ENCODE measurements at places on chromosomes 5 and 9. TPM values are rescaled to one million over a fixed set of nuclear protein-coding genes. Genes with fewer than 3 reads are reported as not detected.

- peaks cover 10% of the 10 kb centered on the region for H3K27me3 ChIP-seq
- peaks cover 19% of the 10 kb centered on the region for H3K4me1 ChIP-seq
- H3K36me3 ChIP-seq: no peaks in the 10 kb centered on the region
- H3K27ac ChIP-seq: no peak overlapping the region
- no peak for DNase-seq
- no peak overlapping the region for H3K4me3 ChIP-seq
Observed at GRCh38 chr5:36300191-36300926, 1.3 kb downstream of the RANBP3L start.

Gene SLC46A2
- not detected for total RNA-seq

DNA sequence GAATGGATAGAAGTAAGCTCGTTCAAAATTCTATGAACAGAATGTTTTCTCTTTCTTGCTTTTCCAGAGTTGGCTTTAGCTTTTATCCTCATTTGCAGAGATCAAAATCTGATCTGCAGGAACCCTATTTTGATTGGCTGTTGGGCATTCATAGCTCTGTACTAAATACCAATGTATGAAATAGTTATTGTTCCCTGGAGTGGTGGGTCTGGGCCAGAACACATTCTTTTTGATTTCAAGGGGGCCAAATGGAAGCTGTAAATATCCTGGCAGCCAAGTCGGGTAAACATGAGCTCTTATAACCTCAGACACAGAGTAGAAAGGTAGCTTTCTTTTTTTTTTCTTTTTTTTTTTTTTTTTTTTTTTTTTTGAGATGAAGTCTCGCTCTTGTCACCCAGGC, 241.5 kb downstream of the PDZD2 start:
- H3K4me1 ChIP-seq: no peaks in the 10 kb centered on the region
- H3K4me3 ChIP-seq: no peak overlapping the region
- no peaks in the 10 kb centered on the region for H3K36me3 ChIP-seq
- no peaks in the 10 kb centered on the region for H3K27me3 ChIP-seq

- H3K27ac ChIP-seq: no peak overlapping the region
- no peak for DNase-seq
- no peaks in the 10 kb centered on the region for H3K36me3 ChIP-seq
- no peaks in the 10 kb centered on the region for H3K4me1 ChIP-seq
- H3K27me3 ChIP-seq: peaks cover 14% of the 10 kb centered on the region
- H3K4me3 ChIP-seq: no peak overlapping the region
Observed at GRCh38 chr5:1894243-1894642, 11.5 kb upstream of the IRX4 start.

DNA sequence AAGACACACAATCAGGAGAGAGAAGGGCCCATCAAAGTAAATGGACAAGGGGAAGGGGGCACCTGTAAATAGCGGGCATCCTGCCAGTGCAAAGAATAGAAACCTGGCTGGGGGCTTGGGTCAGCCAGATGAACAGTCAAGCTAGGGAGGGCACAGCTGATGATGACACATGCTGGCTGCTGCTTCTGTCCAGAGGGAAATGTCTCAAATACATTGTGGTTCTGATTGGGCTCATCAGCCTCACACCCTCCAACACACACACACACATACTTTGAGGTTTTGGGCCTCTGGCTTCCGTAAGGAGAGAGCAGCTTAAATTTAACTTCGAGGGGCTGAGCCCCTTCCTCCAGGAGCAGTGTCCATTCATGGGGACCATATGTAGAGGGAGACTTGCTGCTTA, 27.6 kb upstream of the SPATA31E1 start:
- no peak overlapping the region for H3K27ac ChIP-seq
- no peaks in the 10 kb centered on the region for H3K36me3 ChIP-seq
- no peak for DNase-seq
- H3K4me1 ChIP-seq: no peaks in the 10 kb centered on the region

Gene C9orf50
- total RNA-seq: not detected

Gene MEGF10
- not detected for total RNA-seq

DNA sequence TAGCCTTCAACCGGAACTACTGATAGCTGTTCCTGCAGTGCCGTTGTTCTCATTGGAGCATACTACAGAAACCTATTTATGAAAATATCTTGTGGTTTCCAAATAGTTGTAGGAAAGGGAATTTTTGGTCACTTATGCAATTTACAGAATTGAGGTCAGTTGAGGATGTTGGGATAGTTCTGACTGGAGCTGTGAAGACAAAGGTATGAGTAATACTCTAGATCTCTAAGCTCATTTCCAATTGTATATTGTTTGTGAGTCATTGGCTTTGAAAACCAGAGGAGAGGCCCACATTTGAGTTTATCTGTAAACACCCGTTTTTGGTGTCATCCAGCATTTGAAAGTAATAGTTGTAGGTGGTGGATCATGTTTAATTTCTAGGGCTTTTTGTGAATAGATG, 561.3 kb upstream of the WWC1 start:
- H3K27ac ChIP-seq: no peak overlapping the region
- H3K4me1 ChIP-seq: no peaks in the 10 kb centered on the region
- peaks cover 2% of the 10 kb centered on the region for H3K27me3 ChIP-seq
- H3K4me3 ChIP-seq: no peak overlapping the region
- DNase-seq: no peak

DNA sequence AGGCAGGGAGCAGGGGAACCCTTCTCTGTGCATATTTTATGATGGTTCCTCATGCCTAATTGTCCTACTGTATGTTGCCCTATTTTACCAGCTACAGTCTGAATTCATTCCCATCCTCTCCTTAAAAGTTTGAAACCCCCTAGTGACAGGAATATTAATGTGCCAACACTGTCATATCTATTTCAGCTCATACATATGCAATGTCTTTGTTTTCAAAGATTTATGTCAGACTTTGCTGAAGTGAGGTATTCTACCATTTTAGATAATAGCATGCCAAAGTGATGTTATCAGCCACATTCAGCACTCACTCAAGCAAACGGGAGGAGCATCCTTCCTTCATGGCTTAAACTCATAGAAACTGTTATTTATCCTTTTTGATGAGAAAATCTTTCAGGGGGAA, 696.5 kb downstream of the NR2F1-AS1 start:
- H3K4me1 ChIP-seq: no peaks in the 10 kb centered on the region
- H3K27me3 ChIP-seq: no peaks in the 10 kb centered on the region
- H3K4me3 ChIP-seq: no peak overlapping the region
- no peaks in the 10 kb centered on the region for H3K36me3 ChIP-seq
- no peak overlapping the region for H3K27ac ChIP-seq
- no peak for DNase-seq

- H3K4me1 ChIP-seq: no peaks in the 10 kb centered on the region
- H3K27me3 ChIP-seq: peaks cover 5% of the 10 kb centered on the region
- no peak overlapping the region for H3K4me3 ChIP-seq
- DNase-seq: no peak
- H3K27ac ChIP-seq: no peak overlapping the region
- no peaks in the 10 kb centered on the region for H3K36me3 ChIP-seq
Observed at GRCh38 chr5:155689406-155689805, 637.6 kb upstream of the SGCD start.

DNA sequence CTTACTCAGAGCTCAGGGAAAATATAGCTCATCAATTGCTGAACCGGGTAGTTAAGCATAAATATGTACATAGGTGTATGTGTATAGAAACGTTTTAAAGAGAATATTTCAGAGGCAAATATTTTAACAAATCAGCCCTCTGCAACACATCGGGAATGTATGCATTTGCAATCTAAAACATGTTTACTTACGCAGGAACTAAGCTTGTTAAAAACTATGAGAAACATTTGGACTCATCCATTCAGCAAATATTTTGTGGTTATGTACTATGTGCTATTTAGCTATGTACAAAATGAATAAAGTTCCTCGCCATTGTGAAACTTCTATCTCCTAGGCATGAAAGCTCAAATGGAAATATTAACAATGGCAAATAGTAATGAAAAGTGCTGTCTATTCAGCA, 469.9 kb downstream of the ARHGEF28 start:
- H3K4me3 ChIP-seq: no peak overlapping the region
- H3K36me3 ChIP-seq: no peaks in the 10 kb centered on the region
- peaks cover 2% of the 10 kb centered on the region for H3K27me3 ChIP-seq
- DNase-seq: no peak
- H3K27ac ChIP-seq: no peak overlapping the region
- no peaks in the 10 kb centered on the region for H3K4me1 ChIP-seq

DNA sequence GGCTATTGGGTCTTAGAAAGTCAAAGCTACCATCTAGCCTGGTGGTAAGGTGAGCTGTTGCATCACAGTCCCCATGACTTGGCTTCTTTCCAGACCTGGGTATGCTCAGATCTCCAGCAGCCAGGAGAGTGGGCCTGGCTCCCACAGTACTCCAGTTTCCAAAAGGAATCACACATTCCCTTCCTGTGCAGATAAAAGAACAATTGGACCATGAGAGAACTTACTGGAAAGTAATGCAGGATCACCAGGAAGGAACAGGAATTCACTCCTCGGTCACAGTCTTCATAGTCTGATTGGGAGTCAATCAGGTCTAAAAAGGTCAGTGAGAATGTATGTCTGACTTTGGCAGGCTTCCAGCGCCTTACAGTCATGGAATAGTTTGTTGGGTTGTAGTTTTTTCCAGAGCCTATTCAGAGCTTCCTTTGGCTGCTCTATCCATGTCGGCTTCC, 47.8 kb upstream of the CD180 start:
- no peak overlapping the region for H3K4me3 ChIP-seq
- no peak for DNase-seq
- peaks cover 8% of the 10 kb centered on the region for H3K4me1 ChIP-seq
- H3K27me3 ChIP-seq: no peaks in the 10 kb centered on the region
- no peaks in the 10 kb centered on the region for H3K36me3 ChIP-seq
- H3K27ac ChIP-seq: no peak overlapping the region

Gene ITK
- 249 TPM for total RNA-seq

Gene HK3
- not detected for total RNA-seq

Gene STOM
- 44.5 TPM for total RNA-seq

DNA sequence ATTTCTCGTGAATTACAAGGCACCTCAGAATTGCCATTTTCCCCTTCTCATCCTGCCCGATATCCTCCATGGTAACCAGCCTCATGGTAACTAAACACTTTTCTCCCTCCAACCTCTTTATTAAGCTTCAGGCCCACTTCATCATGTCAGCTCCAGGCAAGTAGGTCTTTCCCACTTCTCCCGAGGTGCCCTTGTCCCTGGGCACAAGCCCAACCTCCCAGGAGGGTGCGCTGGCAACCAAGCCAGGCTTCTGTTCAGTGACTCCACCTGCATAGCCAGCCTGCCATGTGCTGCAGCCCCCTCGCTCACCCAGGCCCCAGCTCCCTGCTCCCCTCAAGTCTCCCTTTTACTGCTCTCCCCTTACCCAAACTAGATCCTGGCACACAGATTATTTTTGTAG, 47.4 kb upstream of the AFAP1L1 start:
- H3K4me3 ChIP-seq: no peak overlapping the region
- DNase-seq: no peak
- no peak overlapping the region for H3K27ac ChIP-seq

Gene CYLC2
- total RNA-seq: not detected

DNA sequence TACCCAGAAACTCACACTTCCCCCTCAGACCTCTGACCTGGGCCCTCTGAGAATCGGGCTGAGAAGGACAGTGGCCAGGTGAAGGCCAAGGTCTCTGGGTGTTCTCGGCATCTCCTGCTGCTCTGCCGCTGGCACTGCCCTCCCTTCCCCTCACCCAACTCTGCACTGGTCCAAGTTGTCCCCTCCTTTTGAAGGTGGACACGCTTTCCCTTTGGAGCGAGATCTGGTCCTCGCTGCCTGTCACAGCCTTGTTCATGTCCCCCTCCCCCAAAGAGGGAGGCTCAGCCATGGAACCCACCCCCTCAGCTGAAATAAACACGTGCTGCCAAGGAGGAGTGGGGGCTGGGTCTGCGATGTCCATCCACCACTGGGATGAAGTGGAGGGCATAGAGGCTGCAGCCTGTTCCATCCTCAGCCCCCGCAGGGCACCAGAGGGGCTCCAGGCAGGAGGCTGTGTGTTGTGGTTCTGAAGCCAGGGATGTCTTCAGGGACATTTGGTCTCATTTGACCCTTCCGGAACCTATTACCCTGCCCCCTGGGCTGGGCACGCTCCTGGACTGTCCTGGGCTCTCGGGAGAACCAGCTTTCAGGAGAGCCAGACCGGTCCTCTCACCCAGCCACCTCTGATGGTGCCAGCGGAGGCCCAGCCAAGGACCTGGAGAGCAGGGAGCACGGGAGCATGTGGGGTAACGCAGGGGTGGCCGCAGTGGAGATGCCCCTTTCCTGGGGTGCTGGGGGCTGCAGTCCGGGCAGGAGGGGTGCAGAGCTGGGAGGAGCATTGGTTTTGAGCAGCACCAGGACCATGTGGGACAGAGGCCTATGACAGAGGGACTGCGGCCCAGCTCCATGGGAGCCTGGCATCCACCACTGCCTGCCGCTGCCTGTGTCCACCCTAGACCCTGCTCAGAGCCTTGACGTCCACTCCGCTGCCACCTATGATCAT, 4.7 kb upstream of the LCN2 start:
- no peaks in the 10 kb centered on the region for H3K36me3 ChIP-seq
- H3K4me1 ChIP-seq: peaks cover 9% of the 10 kb centered on the region
- no peak overlapping the region for H3K4me3 ChIP-seq
- no peak for DNase-seq

- no peaks in the 10 kb centered on the region for H3K27me3 ChIP-seq
- H3K27ac ChIP-seq: no peak overlapping the region
- H3K4me3 ChIP-seq: no peak overlapping the region
- peaks cover 29% of the 10 kb centered on the region for H3K36me3 ChIP-seq
- H3K4me1 ChIP-seq: peaks cover 40% of the 10 kb centered on the region
Observed at GRCh38 chr5:113524927-113525326, 11.4 kb downstream of the YTHDC2 start.

Gene SHISAL2B
- not detected for total RNA-seq

DNA sequence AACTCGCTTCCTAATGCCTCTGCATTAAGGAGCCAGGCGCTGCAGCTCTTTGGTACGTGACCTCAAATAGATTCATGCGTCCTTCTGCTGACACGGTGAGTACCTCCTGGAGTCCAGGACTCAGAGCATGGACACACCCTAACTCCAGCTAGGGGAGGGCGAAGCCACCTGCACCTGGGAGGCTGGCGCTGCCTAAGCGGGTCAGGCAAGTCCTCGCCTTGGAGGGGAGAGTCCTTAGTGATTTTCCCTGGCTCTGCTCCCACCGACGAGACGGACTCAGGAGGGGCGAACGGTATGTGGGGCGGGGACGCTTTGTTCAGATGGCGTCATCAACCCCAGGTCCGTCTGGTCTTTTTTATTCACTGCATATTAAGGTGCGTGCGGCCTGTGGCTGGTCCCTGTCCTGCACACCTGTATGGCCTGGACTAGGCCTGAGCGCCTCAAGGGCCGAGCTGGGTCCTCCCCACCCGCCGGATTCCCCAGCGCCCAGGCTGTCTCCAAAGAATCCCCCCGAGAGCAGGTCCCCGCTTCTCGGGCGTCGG, 50.3 kb downstream of the NSUN2 start:
- no peak overlapping the region for H3K27ac ChIP-seq
- peaks cover 3% of the 10 kb centered on the region for H3K4me1 ChIP-seq
- DNase-seq: no peak

- H3K36me3 ChIP-seq: no peaks in the 10 kb centered on the region
- no peak for DNase-seq
- no peak overlapping the region for H3K27ac ChIP-seq
- no peak overlapping the region for H3K4me3 ChIP-seq
- no peaks in the 10 kb centered on the region for H3K4me1 ChIP-seq
Observed at GRCh38 chr9:16310278-16311110, 560.0 kb downstream of the BNC2 start.

- H3K27me3 ChIP-seq: no peaks in the 10 kb centered on the region
- no peak overlapping the region for H3K27ac ChIP-seq
- H3K36me3 ChIP-seq: no peaks in the 10 kb centered on the region
- peaks cover 11% of the 10 kb centered on the region for H3K4me1 ChIP-seq
- DNase-seq: no peak
Observed at GRCh38 chr5:74570250-74570649, 70.3 kb downstream of the ENC1 start.

Data from activated CD4-positive, alpha-beta T cell treated with anti-CD3 and anti-CD28 coated beads for 36 hours (primary cell).